ENCODE measurements at places on chromosomes 7 and 10.

DNA sequence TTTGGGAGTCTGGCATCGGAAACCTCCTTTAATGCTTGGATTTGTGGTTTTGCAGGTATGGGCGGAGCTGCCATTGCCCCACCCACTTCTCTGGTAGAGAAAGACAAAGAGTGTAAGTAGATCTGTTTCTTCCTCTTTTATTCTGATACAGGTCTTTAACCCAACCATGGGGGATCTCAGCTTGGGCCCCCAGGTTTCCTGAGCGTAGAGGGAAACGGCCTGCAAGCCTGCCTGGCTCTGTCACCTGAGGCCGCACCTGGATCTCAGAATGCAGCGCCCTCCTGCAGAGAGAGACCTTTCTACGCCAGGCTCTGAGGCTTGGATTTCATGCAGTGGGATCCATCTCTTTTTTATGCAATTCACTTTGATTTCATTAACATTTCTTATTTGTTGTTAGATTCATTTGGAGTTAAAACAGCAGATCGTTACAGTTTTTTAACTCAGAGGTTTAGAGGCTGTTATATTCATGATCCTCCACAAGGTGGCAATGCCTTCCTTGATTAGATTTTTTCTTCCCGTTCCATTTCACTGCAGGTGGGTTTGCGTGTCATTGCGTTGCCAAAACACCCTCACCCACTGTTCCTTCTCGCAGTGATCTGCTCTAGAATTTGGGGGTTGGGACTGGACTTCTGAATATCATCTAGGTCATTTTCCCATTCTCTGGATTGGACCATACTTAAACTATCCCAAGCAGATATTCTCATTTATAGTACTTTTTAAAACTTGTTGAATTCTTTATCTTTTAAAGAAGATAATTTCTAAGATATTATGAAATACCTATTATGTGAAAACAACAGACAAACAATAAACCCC, 20.0 kb downstream of the RBM17 start:
- peak; percentile 56 for DNase-seq

DNA sequence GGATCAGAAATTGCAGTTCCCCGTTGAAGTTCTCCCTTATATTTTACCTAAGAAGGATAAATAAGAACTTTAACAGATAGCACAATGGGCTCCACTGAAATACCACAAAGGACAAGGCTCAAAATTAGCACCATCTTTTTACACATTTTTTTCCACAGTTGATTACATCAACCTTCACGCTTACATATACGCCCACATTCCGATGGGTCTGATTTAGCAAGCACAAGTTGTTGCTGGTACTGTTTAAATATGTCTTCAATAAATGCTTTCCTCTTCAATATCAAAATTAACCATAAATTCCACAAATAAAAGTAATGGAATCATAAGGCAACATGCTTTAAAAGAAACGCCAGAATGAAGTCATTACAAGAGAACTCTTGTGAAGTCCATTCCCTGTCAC, 79.5 kb downstream of the NEBL start:
- no peak for DNase-seq

DNA sequence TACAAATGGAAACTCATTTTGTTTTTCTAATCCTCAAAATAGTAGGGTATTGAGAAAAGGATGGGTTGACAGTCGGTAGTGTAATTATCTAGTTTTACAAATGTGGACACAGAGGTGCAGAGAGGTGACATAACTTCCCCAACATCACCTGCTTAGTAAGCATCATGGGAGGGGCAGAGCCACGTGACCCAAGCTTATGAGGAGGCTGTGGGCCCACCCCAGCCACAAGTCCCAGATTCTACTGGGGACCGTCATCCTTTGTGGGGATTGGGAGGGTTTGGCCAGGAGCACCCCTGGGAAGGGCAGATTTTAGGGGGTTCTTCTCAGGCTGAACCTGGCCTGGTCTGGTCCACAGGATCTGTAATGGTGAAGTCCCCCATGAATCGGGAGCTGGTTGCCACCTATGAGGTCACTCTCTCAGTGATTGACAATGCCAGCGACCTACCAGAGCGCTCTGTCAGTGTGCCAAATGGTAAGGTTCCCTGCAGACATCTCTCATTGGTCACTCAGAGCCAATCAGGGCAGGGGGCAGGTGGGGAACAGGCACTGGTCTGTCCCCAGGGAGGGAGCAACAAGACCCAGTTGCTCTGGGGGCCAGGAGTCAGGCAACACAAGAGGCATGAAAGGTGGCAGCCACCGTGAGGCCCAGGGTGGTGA, 23.6 kb upstream of the VSIR start:
- no peak for DNase-seq

DNA sequence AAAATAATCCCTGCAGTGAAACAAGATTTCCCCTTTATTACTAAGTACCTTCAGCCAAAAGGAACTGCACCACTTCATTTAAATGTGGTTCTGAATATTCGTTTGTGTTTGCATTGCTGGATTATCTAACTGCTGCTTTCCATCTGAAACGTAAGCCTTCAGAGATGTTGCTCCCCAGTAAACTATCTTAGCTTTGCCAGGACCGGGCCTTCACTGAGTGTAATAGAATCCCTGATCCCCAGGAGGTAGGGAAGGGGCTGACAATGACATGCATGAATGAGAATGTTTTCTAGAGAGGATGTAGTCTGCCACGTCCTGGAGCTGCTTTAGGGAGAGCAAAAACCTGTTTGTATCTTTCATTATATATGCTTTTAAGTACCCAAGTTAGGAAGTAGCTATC, 19.5 kb upstream of the INSYN2A start:
- DNase-seq: no peak

GRCh38 chr7:33448035-33448434, 318.7 kb downstream of the BBS9 start:
- no peak for DNase-seq

GRCh38 chr10:77308084-77308732, 329.4 kb downstream of the KCNMA1 start:
- no peak for DNase-seq

DNA sequence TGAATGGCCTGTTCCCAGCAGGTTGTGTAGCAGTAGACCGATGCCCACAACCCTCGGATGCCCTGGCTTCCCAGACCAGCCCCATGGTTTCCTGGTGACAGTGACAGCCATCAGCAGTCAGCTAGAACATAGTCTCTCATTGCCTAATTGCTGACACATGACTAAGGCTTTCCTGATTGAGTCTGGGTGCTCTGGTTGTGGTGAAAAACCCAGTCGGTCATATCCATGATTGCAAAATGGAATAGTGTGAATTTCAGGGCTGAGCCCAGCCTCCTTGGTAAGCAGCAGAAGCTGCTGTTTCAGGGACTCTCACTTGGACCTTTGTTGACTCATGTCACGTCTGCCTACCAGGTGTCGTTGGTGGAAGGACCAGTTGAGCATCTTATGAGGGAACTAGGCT, 36.6 kb downstream of the POR start:
- DNase-seq: no peak

DNA sequence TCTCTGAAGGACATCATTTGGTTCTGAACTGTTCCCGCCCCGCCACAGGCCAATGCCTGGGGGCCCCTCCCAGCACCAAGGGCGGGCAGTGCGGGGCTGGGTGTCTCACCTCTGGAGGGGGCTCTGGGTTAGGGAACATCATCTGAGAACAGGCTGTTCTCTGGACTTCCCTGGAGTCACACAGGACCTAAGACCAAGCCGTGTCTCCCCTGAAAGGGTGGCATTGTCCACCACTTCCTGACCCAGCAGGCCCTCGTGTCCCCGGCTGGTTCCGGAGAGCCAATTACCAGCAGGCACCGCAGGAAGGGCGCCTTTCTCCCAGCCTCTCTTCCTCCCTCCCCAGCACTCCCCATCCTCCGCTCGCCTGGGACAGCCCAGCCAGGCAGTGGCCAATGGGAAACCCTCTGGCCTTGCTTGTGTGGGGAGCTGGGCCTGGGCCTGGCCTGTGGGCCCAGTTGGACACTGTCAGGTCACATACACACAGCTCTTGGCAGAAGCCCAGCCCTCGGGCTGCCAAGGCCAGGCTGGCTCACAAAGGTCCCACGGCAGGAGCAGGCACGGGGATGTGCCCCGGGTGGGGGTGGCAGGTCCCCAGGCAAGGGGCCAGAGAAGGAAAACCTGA, 119.5 kb downstream of the SPDYE5 start:
- peak; percentile 50 for DNase-seq

GRCh38 chr10:12389154-12389734, 39.9 kb downstream of the CAMK1D start:
- DNase-seq: no peak

- no peak for DNase-seq
Observed at GRCh38 chr7:155353256-155353897, 55.7 kb downstream of the INSIG1 start.

GRCh38 chr7:51785876-51786275, 469.3 kb upstream of the COBL start:
- no peak for DNase-seq

DNA sequence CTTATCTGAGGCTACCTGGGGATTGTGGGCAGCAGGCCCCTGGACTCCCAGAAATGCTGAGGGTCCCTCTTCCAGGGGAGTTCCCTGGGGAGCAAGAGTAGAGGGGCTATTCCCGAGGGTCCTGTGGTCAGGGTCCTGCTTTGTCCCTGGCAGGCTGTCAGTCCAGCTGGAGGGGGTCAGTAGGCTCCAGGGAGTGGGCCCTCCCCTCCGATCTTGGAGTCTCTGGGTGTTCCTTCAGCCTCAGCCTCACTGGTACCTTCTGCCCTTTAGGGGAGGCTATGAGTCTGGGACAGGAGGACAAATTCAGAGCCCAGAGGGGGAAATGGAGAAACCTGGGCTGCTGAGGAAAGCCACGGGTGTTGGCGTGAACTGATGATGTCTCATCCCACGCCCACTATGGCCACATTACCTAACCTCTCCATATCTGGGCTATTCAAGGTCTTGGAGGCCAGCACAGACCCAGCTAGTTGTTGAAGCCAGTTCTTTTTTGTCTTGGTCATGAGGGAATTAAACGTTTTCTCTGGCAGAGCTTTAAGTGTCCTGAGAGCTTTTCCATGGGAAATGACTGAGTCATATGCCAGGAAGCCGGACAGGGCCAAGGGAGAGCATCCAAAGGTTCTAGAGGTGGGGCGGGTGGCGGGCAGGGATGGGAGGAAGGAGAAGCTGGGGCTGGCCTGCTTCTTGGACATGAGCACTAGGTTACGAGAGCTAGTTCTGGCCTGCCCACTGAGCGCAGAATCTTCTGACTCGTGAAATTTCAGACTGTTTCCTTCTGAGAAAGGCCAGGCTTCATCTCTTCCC, 6.2 kb downstream of the CALHM2 start:
- DNase-seq: no peak

- no peak for DNase-seq
Observed at GRCh38 chr7:135976312-135977006, 700 bp downstream of the MTPN start.

DNA sequence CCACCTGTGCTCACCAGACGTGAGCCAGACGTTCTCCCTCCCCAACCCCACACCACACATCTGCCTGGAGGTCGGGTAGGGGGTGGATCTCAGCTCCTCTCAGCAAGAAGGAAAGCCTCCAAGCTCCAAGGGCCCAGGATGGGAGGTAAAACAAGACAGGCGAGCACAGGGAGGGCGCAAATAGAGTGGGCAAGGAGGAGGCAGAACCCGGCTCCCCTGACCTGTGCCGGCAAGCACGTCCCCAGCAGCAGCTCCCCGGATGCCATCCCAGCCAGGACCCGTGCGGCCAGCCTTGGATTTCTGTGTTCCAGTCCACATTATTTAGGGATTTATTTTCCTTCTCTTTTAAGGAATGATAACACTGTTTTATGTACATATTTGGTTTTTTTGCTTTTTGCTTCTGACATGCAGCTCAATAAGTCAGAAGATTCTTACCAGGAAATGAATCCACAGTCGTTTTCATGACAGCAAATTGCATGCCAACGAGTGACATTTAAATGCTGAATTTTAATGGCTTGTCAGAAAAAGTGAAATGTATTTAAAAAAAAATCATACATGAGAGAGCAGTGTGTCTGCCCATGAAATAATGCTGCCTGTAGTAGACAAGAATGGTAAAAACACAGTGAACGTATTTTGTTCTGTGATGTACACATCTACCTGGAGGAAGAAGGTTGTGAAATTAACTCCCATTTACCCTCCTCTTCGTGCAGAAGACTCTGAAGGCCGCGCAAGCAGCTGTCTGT, 276.5 kb downstream of the PTPRN2 start:
- DNase-seq: no peak
